ENCODE measurements at places on chromosomes 2 and 18.

- DNase-seq, result no peak
Measured at GRCh38 chr18:5600378-5601071, 56.7 kb upstream of the EPB41L3 start.

DNA sequence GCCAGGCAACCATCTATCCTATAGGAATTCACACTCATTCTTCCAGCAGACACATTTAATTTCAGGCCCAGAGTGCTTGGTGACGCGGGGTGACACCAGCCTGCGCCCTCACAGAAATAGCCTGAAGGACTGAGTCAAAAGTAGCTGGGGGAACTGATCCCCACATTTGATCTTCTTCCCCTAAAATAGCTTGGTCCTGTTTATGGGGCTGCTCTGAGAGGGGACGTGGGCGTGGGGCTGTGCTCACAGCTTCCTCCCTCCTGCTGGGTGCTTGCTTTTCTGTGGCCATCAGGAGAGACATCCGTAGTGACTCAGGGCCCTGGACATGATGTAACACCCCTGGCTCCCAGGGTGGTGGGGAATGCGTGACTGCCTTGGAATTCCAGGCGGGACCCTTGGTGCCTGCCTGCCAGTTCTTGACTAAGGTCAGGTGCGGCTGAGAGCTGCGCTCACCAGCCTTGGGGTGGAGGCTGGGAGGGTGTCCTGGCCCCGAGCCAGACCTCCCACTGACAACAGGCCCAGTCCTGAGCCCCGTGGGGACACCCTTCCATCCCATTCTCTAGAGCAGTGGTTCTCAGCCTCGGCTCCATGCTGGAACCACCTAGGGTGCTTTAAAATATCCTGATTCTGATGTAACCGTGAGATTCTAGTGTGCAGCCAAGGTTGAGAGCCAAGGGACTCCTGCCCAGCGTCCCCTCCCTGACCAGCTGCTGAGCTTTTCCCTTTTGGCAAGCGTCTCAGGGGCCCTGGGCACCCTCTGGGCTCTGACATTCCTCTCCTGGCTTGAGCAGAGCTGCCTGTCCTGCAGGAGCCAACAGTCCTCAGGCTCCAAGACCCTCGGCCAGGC lies 47.4 kb upstream of the SMAD7 start:
- DNase-seq, result no peak

DNA sequence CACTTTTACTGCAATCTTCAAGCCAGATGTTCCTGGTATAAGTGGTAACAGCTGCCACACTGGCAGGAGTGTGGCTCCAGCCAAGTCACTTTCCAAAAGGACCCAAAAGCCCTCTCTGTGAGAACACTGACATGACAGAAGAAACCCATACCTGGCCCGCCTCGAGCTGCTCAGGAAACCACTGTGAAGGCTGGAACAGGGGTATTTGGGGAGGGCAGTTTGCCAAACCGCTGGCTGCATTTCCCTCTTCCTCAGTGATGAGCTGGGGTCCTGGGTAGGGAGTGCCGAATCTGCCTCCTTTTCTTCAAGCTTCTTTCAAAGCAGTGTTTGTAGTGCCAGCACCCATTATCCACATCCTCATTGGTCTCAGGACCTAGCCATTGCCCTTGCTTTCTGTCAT lies 10.3 kb upstream of the OSR1 start:
- no peak for DNase-seq

DNA sequence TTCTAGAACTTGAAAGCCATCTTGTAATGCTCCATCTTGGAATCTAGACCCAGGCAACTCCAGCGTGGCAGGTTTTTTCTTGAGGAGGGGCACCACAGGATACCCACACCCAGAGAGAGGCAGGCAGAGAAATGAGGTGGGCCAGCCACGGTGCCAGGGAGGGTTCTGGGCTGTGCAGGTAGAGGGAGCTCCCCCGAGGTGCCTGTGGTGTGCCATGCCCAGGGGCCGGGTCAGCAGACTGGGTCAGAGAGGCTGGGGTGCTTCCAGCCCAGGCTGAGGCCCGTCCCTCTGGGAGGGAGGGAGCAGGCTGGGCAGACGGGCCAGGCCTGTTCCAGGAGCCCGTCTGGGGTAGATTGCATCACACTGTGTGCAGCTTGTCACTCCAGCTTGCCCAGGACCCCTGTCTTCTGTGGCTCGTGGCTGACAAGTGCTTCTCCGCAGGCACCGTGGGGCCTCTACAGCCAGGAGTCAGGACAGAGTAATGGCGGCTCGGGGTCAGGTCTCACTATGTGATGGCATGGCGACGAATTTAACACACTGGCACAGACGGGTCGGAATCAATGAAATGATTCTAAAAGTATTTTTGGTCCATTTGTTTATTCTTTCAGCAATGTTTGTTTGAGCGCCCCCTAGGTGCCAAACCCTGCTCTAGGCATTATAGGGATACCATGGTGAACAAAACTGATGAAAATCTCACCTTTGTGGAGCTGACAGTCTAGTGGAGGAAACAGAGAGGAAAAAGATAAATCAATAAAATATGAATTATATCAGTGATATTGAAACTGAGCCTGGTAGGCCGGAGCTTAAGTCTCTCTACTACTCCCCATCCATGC lies 144.0 kb downstream of the ACOXL start:
- DNase-seq, result no peak

DNA sequence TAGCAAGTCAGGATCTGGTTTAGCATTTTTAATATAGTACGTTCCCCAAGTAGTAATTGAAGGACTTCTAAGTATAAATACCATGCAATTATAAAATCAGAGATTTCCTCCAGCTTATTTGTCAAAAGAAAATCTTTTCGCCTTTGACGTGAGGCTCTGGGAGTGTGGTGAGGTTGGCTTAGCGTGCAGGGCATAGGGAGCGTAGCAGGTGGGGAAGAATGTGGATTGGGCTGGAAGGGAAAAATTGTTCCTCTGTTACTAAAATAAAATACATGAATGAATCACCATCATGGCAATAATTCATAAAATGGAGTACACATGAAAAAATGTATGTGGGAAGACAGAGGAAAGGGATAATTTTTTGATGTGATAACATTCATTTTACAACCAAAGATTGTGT lies 5.4 kb upstream of the IL1RL2 start:
- no peak for DNase-seq

- DNase-seq, result no peak
Measured at GRCh38 chr18:1092228-1092627, 187.6 kb downstream of the ADCYAP1 start.

GRCh38 chr18:8439055-8439454 lies 170.2 kb upstream of the RAB12 start:
- no peak for DNase-seq

DNA sequence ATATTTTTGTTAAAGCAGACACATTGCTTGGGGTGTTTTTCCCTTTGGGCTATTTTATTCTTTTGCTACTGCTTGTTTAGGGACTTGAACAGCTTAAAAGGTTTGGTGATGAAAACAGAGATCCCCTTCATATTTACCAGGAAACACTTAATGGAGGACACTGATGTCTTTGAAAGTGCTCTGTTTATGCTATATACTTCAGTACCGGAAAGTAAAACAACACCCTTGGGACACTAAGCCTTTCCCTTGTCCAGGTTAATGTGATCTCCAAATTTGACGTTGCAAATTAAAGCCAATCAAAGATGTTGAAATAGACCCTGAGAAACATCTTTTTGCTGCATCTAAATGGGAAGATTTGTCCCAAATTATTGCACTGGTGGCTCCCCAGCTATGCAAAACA lies 564.6 kb upstream of the PKDCC start:
- no peak for DNase-seq

- DNase-seq, result no peak
Measured at GRCh38 chr2:43222475-43223309, 3.7 kb downstream of the ZFP36L2 start.

GRCh38 chr2:101809698-101810097 lies 112.2 kb downstream of the MAP4K4 start:
- no peak for DNase-seq

- DNase-seq, result no peak
Measured at GRCh38 chr2:108917526-108917925, 71.5 kb downstream of the EDAR start.
